M059J (cell line): ENCODE measurements at places on chromosomes 2 and 18. TPM values are rescaled to one million over a fixed set of nuclear protein-coding genes. Genes with fewer than 3 reads are reported as not detected.

GRCh38 chr18:58958628-58959027 is 94.0 kb downstream of the ZNF532 start:
- DNase-seq: no peak

- peak; percentile 15 for DNase-seq
Observed at GRCh38 chr2:94984964-94985575, 40.4 kb upstream of the MAL start.

DNA sequence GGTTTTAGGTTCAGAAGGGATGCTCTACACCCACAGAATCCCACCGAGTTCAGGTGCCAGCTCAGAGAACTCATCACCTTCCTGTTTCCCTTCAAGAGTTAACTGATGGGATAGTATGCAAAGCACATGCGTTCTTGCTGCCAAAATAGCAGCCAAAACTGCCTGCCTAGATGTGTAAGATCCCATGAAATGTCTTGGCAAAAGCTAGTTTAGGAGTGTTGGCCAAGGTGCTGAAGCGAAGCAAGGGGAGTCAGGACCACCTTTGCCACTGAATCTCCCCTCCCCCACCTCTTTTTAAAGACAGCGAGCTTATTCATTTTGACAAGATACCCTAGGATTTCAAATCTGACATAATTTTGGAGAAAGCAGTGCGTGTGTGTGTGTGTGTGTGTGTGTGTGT is 2.1 kb downstream of the DOCK10 start:
- no peak for DNase-seq

DNA sequence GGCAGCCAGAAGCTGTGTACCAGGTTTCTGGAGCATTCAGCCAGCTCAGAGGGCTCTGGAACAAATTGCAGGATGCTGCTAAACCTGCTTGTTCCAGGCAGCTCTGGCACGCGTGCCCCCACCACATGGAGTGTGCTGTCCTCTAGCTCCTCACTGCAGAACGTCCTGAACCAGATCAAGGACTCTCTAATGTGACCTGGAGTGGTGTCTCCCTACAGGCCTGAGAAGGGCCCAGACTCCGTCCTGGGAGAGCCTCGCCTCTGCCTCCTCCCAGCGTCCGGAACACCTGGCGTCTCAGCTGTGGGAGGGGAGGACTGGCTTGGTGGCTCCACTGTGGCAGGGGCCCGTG is 115.6 kb upstream of the GPC1 start:
- DNase-seq: no peak

DNA sequence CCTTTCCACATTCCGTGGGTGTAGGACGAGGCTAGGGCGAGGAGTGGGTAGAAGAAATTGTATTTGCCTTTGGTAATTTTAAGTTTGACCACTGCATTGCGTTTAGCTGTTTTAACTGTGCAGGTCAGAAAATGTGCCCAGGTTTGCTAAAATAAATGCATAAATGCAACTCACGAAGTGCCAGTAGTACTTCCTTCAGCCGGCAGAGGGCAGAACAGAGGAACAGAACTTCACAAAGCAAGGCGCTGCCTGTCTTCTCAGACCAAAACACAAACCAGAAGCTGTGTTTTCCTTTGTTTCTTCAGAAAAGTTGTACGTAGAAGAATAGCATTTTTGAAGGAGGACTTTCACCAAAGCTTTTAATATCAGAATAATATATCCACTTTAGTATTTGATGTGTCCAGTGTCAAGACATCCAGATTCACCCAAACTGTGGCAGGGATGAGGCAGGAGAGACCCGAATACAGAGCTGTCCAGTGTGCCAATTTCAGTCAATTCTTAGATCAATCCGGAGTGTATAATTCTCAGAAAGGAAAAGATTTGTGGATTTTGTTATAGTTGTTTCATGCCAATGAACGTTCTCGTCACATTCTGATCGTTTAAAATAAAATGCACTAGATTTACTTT is 348.6 kb downstream of the DLGAP1 start:
- peak; percentile 46 for DNase-seq

DNA sequence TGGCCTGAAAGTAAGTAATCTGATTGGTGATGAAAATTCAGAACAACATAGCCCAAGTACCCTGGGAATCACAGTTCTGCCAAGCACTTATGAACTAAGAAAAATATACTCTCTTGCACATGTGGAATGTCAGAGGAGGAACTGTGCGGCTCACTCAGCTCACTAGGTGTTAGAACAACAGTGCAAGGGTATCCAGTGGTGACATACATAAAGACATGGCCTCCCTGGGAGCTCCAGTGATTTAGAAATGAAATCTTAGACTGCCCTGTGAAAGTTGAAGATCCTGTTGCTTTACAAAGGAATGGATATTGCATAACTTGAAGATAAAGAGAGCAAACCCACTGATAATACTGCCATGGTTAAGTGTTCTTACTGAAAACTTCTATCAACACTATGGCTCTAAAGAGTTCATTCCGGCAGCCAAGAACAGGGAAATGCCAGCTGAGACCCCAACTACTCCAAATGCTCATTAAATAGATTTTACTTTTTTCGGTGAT is 246.2 kb downstream of the ARHGAP15 start:
- DNase-seq: no peak

DNA sequence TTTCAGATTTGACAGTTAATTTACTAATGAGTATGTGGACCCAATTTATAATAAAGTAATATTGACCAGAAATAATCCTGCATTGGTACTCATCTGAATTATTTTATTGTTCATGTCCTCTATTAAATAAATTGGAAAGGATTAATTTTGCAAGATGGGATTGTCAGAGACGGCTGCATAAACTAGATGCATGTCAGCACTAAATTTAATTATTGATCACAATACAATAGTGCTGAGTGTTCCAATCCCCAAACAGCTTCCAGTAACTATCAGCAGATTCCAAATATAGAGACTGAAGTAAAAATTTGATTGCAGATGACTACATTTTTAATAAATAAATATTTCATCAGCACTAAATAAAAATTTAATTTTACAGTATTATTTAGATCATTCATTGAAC is 387.2 kb downstream of the GRB14 start:
- no peak for DNase-seq

DNA sequence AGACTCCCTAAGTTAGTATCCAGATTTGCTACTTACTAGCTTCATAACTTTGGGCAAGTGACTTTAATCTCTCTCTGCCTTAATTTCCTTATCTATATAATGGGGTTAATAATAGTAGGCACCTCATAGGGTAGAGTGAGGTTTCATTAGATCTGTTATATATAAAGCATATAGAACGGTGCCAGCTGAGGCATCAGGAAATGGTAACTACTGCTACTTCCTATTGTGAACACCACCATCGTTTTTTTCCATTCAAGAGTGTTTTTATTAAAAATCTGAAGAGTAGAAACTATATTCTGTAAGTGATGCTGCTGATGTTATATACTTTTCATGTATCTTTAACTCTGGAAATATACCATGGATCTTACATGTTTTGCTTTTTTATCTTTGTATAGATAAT is 44.3 kb downstream of the MALT1 start:
- DNase-seq: no peak

DNA sequence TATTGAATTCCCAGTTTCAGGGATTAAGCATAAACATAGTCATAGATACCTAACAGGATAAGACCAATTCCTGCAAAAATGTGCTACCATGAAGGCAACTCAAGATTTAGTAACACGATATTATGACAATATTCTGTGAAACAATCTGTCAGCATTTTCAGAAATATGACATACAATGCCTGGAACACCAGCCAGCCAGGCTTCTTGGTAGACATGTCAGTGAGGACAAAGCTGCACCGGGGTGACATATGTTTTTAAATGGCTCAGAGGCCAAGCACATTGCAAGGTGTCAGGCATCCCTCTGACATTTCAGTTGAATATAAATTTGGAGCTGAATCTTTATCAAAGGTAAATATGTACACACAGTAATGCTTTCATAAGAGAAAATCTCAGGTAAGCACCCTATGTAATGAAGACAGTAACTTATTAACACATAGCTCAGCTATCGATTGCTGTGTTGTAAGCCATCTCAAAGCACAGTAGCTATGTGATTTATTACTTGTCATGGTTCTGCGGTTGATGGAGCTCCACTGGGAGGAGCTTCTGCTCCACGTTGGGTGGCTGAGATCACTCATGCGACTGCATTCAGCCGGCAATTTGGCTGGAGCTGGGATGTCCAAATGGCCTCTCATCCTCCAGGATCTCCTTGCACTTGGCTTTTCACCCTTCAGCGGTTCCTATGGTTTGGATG is 31.9 kb upstream of the EML6 start:
- no peak for DNase-seq

GRCh38 chr2:219458996-219459395 is 24.4 kb downstream of the SPEG start:
- DNase-seq: no peak

DNA sequence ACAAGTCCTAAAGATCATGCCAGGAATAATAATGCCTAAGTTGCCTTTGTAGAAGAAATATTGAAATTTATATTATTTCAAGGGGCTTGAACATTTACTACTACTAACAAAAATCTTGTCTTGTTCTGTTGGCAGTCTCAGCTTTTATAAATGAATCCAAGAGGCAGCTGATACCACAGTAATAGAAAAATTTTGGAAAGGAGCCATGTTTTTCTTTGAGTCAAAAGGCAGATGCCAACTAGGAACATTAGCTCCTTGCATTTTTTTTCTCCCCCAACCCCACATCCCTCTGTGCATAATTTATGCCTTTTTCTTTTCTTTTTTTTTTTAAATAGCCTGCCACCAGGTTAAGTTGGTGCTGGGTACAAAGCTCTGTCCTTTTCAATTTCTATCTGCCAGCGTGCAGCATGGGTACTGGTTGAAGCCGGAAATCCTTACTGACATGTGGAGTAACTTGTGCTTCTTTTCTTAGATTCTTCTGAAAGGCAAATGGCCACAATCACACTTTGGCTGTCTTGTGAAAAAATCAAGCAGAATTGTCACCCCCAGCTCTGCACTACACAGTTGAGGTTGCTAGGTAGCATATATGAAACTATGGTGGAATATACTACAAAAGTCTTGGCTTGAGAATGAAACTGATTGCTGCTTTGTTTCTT is 98.8 kb downstream of the RHBDD1 start:
- DNase-seq: peak; percentile 41

GRCh38 chr2:109331081-109331480 is 202.1 kb downstream of the SH3RF3 start:
- DNase-seq: no peak

GRCh38 chr2:54330926-54331835 is 75.2 kb upstream of the TSPYL6 start:
- DNase-seq: no peak

Gene CYP26B1
- 4.2 and 6.8 TPM in 2 replicates for total RNA-seq

Gene MEIS1
- total RNA-seq: 3.4 and 4.5 TPM in 2 replicates

Gene PHOSPHO2
- total RNA-seq: 3.9 and 5.8 TPM in 2 replicates

Gene ALPG
- not detected in 2 replicates for total RNA-seq
